CD4-positive, alpha-beta T cell (primary cell): ENCODE measurements at places on chromosomes 5 and 9.

DNA sequence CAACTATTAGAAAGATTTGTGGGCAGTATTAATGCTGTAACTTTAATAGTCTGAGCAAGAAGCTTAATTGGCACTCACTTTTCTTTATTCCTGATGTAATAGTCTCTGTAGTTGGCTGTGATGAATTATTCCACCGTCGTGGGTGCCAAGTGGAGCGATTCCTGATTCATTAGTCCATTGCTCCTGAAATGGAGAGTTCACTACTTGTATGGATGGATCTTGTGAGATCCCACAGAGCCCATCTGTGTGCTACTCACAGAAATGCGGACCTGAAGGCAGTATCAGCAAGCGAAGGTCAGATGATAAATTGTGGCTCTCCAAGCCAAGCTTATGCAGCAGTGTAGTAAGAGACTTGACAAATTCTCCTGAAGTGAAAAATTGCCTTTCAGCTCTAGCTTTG, 212.2 kb downstream of the CHSY3 start:
- DNase-seq: no peak

GRCh38 chr5:139761501-139761900, 34.1 kb upstream of the PSD2 start:
- no peak for DNase-seq

DNA sequence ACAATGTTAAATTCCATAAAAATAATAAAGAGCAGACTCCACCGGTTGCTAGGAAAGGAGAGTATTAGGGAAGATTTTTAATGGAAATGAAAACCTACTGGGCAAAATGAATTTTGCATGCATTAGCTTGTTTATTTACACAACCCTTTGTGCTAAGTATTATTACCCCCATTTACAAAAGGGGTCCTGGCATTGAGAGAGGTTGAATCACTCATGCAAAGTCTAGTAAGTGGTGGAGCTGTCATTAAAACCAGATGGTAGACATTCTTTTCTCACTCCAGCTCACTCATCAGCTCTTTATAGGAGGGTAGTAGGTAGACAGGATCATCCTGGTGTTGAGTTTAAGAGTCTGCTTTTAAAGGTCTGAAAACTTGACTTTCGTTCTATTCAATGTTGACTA, 395.1 kb downstream of the PLK2 start:
- DNase-seq: no peak

DNA sequence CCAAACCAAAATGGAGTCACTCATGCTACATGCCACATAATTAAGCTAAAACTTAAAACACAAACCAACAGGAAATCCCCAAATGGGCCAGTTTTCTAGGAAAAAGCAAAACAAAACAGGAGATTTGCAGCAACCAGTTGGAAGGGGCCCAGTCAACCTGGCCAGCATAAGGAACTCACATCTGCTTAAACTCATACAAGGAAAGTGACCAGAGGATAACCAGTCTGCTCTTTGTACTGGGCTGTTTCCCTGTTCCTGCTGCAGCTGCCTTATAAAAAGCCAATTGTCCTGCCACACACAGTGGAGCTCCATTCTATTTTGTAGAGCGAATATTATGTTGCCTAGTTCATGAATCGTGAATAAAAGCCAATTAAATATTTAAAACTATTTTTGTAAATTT, 29.5 kb upstream of the PTPDC1 start:
- no peak for DNase-seq

DNA sequence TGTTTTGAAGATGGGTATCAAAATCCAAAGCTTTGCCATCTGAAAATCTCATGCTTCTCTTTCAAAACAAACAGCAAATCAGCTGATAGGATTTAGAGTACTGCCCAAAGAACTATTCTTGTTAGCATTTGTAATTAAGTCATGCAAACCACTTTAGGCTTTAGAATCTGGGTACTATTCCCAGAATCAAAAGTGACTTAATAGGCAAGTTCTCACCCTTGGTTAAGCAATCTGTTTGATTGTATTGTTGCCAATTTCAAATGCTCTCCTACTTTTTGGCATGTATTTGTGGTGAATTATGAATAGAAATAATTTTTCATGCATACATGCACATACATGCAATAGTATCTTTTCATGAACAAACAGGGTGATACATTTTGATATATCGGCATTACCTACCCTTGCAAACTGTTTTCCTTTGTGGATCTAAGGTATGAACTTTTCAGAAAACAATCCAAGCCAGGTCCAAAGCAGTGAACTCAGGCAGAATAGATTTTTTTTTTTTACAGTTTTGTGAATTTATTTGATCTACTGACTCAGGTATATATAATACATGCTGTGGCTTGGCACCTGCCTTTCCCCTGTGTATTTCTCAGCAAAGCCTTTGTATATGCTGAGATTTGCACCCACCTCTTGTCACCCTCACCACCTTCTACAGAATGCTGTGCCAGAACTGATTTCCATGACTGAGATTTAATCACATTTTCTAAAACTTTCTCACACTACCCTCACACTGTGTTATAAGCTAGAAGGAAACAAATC, 9.0 kb downstream of the IL33 start:
- no peak for DNase-seq

GRCh38 chr5:2836133-2836532, 84.7 kb upstream of the IRX2 start:
- no peak for DNase-seq

- DNase-seq: no peak
Observed at GRCh38 chr5:150352244-150353031, 5.1 kb upstream of the TCOF1 start.
